Erythroblast (primary cell): ENCODE measurements at places on chromosomes 13 and 19.

- no peak for DNase-seq
Observed at GRCh38 chr13:38418286-38418685, 68.6 kb downstream of the UFM1 start.

GRCh38 chr13:36356058-36356457 lies 9.9 kb upstream of the SPART start:
- DNase-seq, result no peak

DNA sequence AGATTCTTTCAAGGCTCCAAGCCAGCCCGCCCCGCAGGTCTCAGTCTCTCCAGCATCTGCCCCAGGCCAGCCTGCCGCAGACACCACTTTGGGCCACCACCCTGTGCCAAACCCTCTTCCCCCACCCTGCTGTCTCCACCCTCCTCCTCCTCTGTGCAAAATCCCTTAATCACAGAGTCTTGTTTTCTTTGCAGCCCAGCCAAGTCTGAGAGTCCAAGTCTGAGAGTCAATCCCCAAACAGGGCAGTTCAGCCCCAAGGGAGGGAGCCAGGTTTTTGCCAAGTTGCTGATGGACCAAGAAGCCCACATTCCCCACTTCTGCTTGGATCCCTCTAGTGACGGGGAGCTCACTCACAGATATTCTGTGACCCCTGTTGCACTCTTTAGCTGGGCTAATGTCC lies 3.1 kb downstream of the ADAMTS10 start:
- no peak for DNase-seq

DNA sequence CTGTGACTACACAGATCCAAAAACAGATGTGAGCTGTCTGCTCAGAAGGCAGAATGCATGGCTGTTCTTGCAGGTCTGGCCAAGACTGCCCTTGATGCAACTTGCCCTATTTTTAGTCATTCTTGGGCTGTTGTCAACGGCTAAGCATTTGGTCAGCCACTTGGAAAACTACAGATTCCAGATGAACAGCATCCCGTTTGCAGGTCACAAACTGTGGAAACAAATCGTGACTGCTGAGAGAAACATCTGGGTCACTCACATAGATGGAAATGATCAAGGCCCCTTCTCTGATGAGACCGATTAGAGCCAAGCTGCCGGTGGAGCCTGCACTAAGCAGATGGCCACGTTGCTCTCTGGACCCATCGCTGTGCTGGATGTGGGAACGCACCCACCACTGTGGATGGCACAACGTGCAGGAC lies 15.4 kb upstream of the METTL21C start:
- DNase-seq, result no peak

- DNase-seq, result no peak
Observed at GRCh38 chr13:36385489-36385888, 39.3 kb upstream of the SPART start.

DNA sequence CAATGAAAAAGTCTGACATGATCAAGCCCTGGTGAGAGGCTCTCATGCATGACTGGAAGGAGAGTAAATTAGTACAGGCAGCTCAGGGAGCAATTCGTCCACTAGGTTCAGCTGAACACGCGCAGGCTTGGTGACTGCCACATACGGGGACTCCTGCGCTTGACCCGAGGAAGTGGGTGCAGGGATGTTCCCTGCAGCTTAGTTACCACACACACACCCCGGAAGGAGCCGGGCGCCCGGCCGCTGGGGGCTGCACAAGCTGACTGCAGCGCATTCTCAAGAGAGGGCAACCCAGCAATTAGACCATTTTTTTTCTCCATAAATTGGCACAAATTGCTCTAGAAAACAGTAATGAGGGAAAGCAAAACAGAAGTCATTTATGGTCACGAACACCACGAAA lies 23.0 kb upstream of the MIER2 start:
- no peak for DNase-seq

DNA sequence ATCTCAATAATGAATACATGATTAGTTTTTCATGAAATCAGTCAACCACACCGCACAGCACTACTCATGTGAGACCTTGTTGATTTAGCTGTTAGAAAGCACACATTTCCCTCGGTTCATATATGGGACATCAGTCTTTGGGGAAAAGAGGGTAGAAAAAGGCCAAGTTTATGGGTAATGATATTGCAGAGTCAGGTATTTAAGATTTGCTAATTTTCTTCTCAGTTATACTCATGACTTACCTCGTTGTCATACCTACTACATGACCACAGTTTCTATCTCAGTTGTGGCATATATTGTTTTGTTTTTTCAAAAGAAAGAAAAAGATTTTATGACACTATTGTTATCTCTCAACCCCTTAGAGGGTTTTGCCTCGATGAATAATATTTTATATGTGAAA lies 165.6 kb downstream of the POU4F1 start:
- no peak for DNase-seq

GRCh38 chr19:45444318-45445041 lies 20.8 kb upstream of the ERCC1 start:
- peak; percentile 91 for DNase-seq
